Fibroblast of the conjunctiva (primary cell): ENCODE measurements at places on chromosomes 7 and 10.

- DNase-seq = peak; percentile 17
Observed at GRCh38 chr10:117860823-117861222, 185.9 kb downstream of the RAB11FIP2 start.

DNA sequence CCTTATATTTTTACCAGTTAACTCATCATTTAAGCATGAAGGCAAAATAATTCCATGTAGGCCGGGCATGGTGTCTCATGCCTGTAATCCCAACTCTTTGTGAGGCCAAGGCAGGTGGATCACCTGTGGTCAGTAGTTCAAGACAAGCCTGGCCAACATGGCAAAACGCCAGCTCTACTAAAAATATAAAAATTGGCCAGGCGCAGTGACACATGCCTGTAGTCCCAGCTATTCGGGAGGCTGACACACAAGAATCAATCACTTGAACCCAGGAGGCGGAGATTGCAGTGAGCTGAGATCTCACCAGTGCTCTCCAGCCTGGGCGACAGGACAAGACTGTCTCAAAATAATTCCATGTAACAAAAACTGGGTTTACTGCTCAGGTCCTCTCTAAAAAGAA is 18.3 kb downstream of the HNRNPA2B1 start:
- DNase-seq = no peak

- DNase-seq = no peak
Observed at GRCh38 chr7:127409629-127410028, 17.1 kb upstream of the ZNF800 start.

DNA sequence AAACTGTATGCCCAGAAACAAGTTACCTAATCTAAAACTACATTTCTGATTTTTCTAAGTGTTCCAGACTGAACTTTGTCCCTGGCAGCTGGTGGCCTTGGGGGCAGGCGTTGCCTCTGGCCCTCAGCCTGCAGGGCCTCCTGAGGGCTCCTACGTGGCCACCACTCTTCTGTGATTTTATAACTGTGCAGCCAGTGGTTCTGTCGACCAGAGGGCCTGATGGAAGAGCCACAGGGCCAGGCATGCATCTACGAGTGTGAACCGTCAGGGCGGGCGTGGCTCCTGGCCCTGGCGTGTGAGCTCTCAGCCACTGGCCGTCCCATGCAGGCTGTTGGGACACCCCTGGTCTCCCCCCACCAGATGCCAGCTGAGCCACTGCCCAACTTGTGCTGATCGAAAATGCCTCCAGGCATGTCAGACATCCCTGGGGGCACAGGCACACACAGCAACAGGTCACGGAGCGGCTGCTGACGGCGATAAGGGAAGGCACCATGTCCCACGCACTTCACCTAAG is 173.4 kb downstream of the ZMYND11 start:
- no peak for DNase-seq

DNA sequence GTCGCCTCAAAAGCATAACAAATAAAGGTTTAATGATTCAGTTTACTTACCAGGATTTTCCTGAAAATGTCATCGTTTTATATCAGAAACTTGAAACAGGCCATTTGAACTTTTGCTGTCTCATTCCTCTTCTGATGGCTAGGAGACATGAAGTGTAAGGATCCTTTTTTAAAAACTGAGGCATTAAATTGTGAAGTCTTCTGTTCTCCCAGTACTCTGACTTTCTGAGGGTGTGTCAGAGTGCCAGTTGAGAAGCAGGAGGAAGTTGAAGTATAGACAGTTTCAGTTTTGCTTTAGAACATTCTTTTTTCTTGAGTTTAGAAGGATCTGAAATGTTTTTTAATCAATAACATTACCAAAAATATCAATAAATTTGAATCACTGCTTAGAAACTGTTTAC is at the start of gene SAMD9L:
TSS of gene SAMD9L (minus strand) at position 242 of the 400 bp plus-strand sequence. CDS start 12,414 bp downstream, outside the sequence.
- no peak for DNase-seq

GRCh38 chr10:132624847-132625471 is 87.4 kb downstream of the INPP5A start:
- no peak for DNase-seq
